Hepatocyte (in vitro differentiated cells): ENCODE measurements at places on chromosomes 6 and 20.

- DNase-seq = no peak
Observed at GRCh38 chr6:169457762-169458161, 204.1 kb upstream of the THBS2 start.

DNA sequence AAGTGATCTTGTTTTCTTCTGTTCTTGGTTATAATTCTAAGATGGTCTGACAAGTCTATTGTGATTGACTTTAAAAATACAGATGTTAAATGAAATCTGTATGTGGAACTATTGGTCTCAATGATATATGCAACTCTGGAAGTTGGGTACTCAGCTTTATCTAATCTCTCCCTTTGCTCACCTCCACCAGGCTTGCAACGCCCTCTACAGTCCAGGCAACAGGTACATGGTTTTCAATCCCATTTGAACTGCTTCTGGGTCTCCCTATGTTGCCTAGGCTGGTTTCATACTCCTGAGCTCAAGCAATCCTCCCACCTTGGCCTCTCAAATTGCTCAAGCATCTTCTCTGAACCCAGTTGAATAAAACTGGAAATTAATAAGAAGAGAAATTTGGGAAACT is 25.6 kb upstream of the HLA-DQB1 start:
- DNase-seq = peak; percentile 55

DNA sequence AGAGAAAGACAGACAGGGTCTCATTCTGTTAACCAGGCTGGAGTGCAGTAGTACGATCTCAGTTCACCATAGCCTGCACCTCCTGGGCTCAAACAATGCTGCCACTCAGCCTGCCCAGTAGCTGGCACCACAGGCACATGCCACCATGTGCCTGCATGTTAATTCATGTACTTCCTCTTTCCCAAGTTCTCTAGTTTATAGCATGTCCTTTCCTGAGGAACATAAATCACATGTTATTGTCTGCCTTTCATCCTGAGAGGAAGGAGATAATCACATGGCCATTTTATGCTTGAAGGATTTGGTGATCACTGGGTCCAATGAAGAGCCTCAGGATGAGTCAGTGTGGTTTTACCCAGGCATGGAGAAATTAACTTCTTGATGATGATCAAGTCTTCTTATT is 47.9 kb downstream of the COL11A2 start:
- no peak for DNase-seq

- DNase-seq = no peak
Observed at GRCh38 chr6:79810871-79811270, 136.5 kb downstream of the ELOVL4 start.

- DNase-seq = no peak
Observed at GRCh38 chr6:36545767-36546307, 1.4 kb downstream of the STK38 start.

GRCh38 chr20:47603260-47603659 is 101.6 kb downstream of the NCOA3 start:
- no peak for DNase-seq

DNA sequence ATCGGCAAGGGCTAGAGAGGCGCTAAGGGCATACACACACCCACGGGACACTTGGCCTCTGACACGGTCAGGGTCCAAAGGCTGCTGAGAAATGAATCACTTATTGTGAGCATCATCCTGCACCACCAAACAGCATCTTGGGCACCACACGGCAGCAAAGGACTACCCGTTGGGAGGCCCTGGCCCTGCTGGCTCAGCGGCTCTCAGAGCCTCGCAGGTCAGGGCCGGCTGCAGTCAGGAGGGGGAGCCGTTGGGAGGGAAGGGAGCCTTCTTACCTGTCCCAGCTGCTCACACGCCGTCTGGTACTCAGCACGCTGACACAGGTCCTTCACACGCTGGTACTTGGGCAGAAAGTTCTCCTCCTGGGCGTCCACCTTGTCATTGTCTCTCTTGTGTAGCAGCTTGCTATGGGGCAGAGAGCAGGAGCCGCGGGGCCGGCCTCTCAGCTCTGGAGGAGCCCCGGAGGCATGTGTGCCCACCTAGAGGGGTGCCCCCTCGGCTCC is 109.0 kb downstream of the SULF2 start:
- DNase-seq = peak; percentile 3

GRCh38 chr6:19399406-19399805 is 437.8 kb upstream of the ID4 start:
- peak; percentile 32 for DNase-seq

DNA sequence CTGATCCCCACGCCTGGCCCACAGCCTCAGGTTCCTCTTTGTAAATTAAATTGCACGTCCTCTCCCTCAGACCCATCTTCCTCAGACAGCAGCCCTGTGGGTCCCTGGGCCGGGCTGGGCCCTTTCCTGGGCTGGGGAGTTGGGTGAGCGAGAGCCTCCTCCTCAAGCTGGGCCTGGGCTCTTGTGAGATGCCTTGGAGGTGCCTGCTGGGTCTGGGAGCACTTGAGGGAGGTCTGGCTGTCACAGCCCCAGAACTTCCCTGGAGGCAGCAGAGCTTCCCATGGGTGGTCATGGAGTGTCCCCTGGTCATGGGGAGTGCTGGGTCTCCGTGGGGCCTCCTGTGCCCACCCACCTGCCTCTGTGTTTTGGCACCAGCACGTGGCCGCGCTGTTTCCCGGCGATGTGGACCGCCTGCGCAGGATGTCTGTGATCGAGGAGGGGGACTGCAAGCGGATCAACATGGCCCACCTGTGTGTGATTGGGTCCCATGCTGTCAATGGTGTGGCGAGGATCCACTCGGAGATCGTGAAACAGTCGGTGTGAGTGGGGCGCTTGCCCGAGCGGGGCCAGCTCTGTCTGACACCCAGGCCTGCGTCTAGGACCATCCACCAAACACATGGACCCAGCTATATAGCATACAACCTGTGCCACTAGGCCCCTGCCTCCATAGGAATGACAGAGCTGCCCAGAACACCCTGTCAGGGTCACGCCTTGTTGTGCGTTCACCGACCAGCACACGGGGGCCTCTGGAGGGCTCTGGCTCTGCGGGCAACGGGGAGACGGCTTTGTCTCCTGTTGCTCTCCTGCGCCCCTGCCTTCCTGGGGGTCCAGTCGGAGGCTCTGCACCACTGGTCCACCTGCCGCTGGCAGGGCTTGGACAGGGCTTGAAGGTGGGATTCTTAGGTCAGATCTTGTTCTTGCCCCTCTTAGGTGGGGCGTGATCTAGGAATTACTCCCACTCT is 33.0 kb downstream of the PYGB start:
- DNase-seq = no peak

- no peak for DNase-seq
Observed at GRCh38 chr20:29740601-29740950, 1516.9 kb upstream of the DEFB115 start.

DNA sequence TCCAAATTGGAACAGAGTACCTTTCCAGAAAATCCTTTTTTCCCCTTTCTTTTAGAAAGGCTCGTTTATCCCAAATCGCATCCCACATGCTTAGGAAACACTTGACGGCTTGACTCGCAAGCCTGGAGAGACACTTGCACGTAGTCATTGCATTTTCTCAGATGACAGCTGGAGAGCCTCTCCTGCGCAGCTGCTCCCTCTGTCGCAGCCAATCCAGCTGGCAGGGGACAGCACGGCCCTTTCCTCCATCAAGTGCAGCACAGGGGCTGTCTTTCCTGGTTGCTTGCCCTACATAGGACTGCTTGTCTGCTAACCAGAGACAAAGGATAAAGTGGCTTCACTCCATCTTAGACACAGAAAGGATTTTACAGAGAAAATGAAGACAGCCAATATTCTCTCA is 77.6 kb upstream of the RGS17 start:
- DNase-seq = no peak

GRCh38 chr20:57548177-57549058 is 12.5 kb upstream of the PCK1 start:
- DNase-seq = no peak

- no peak for DNase-seq
Observed at GRCh38 chr6:24997905-24998304, 62.1 kb upstream of the RIPOR2 start.

DNA sequence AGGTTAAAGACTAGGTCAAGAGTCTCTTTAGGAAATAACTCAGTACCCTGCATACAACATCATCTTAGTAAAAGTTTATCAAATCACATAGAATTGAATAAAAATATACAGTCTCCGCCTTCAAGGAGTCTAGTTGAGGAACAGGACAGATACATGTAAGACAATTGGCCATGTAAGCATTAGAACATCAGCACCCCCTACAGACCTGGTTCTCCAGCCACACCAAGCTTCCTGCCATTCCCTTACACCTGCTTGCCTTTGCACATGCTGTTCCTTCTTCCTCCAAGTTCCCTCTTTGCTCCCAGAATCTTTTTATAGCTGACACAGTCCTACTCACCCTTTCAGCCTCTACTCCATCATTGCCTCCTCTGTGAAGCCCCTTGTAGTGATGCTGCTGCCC is 187.8 kb upstream of the LRFN2 start:
- DNase-seq = no peak

DNA sequence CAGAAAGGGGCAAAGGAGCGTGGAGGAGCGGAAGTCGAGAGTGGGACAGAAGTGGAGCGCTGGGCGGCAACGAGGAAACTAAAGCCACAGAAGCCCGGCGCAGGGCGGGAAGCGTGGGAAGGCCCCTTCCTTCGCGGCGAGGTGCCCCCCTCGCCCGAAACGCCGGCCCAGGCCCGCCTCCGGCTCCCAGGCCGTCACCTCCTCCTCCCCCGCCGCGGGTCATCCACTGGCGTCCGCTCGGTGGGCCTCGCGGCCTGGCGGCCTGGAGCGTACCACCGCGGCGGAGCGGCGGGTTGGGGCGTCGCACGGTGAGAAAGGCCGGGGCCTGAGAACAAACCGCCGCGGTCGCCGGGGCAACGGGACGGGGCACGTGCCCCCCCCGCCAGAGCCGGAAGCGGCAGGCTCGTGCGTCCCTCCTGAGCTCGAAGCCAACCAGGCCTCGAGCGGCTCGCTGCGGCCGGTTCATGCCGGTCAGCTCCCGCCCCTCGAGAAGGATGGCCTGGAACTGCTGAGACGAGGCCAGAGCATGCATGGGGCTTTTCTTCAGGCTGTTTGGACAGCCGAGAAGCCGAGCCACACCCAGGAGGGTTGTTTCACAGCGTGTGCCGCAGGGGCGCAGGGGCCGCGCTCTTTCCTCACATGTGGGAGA is at the start of gene TCP11:
Gene TCP11, minus strand, starts transcription at position 333 of the 649 bp plus-strand sequence. CDS start 469 bp downstream, outside the sequence.
- no peak for DNase-seq

- peak; percentile 34 for DNase-seq
Observed at GRCh38 chr20:3103369-3104032, 19.0 kb upstream of the AVP start.

DNA sequence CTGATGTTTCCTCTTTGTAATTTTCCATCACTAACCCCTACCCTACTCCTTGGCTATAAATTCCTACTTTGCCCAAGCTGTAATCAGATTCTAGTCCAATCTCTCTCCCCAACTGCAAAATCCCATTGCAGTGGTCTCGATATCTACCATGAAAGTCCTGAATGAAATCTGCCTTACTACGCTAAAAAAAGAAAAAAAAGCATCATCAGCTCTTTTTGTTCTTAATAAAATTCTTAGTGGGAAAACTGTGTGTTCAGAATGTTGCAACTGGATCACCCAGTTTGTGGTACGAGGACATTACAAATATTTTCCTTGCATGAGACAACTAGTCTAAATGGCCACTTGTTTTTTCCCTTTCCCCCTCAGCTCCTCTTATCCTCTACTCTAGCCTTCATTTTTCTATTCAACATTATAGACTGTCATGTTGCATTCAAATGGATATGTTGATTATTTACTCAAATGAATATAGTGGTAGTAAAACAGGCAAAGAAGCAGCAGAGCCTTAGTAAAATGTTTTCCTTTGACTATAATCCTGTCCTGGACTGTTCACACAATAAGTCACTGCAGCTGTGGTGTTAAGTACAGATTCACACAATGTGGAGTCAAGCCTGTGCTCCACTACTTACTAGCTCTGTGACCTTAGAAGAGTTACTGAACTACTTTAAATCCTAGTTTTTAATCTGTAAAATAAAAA is 527.1 kb upstream of the MARCKS start:
- DNase-seq = no peak

DNA sequence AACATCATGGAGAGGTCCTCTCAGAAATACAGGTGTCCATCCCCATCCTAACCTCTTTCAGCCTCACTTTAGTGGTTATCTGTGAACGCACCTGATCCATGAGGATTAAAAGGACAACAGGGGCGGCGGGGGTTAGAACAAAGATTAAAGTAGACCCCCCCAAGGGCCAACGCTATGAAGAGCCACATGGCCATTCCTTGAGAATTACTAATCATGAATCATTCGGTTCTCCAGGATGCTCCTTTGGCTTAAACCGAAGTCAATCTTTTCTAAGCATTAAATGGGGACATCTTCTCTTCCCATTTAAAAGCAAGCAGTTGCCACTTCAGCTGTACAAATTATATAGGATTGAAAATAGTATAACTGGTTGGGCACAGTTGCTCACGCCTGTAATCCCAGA is 212.4 kb downstream of the GMPR start:
- DNase-seq = no peak

GRCh38 chr6:96576221-96576620 is 13.3 kb downstream of the FHL5 start:
- DNase-seq = no peak

DNA sequence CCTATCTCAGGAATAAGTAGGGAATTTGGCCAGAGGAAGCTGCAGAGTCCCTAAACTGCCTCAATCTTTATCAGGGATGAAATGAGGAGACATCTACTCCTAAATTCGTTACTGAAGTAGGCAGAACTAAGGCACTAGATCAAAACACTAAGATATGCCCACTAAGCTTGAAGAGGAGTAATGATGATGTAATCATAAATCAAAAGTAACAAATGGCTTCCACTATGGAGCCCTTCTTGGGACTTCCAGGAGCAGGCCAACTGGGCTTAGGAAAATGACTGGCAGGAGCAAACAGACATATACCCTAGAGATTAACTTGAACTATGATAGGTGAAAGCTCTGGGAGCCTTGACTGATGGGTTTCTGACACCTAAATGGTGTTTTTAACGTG is 15.4 kb downstream of the ZSCAN12 start:
- no peak for DNase-seq

- no peak for DNase-seq
Observed at GRCh38 chr6:163872335-163872734, 457.8 kb downstream of the QKI start.

DNA sequence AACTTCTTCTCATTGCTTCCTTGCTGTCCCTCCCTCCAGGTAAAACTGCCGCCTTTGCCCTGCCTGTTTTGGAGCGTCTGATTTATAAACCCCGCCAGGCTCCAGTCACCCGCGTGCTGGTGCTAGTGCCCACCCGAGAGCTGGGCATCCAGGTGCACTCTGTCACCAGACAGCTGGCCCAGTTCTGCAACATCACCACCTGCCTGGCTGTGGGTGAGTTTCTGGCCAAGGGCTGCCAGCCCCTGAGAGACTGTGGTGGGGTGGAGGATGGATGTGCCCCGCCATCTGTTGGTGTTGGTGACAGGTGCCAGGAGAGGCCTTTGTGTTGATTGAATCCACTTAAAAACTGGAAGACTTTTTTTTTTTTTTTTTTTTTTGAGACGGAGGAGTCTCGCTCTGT is 9.5 kb downstream of the DDX27 start:
- DNase-seq = no peak
